ENCODE measurements at places on chromosomes 7 and 10. TPM values are rescaled to one million over a fixed set of nuclear protein-coding genes. Genes with fewer than 3 reads are reported as not detected.

- H3K27ac ChIP-seq: no peak overlapping the region
- no peaks in the 10 kb centered on the region for H3K36me3 ChIP-seq
- H3K4me3 ChIP-seq: no peak overlapping the region
- DNase-seq: no peak
These were observed 303.5 kb upstream of the MGMT start for GRCh38 chr10:129163531-129163930.

DNA sequence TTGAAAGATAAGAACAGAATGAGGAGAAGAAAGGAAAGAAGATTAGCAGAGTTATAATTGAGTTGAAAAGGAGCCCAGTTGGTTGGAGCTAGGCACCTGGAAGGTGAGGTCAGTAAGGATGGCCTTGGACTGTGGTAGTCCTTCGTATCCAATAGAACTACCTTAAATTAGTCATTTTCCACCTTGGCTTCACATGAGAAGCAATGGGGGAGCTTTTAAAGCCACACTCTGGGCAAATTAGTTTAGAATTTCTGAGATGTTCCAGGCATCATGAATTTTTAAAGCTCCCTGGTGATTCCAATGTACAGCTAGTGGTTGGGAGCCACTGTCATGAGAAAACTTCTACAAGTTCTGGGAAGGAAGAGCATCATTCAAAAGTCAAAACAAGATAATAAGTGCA is 27.3 kb upstream of the CYP3A5 start:
- no peaks in the 10 kb centered on the region for H3K4me1 ChIP-seq
- H3K4me3 ChIP-seq: no peak overlapping the region
- H3K36me3 ChIP-seq: no peaks in the 10 kb centered on the region
- no peak overlapping the region for H3K27ac ChIP-seq
- DNase-seq: no peak

DNA sequence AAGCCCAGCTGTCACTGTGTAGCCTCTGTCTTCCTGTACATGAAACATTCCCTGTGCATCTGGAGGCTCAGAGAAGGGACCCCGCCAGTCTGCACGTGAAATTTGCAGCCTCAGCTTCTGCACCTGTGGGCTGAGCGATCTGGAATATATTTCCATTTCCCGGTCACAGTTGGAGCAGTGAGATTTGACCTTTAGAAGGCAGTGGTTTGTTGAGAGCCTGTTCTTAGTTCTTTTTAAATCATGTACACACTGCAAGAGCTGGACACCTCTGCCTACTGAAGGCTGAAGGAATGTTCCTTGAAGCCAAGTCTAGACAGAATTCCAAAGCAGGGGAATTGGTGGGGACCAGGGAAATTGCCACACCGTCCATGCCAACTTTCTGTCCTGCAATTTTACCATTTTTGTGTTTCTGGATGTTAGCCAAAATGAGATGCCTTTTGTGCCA is 706.6 kb downstream of the INHBA start:
- no peaks in the 10 kb centered on the region for H3K4me1 ChIP-seq
- no peak overlapping the region for H3K4me3 ChIP-seq

GRCh38 chr10:64041989-64042490 is 520.8 kb downstream of the REEP3 start:
- peaks cover 4% of the 10 kb centered on the region for H3K4me1 ChIP-seq
- H3K27me3 ChIP-seq: no peaks in the 10 kb centered on the region
- no peak for DNase-seq
- no peak overlapping the region for H3K27ac ChIP-seq

DNA sequence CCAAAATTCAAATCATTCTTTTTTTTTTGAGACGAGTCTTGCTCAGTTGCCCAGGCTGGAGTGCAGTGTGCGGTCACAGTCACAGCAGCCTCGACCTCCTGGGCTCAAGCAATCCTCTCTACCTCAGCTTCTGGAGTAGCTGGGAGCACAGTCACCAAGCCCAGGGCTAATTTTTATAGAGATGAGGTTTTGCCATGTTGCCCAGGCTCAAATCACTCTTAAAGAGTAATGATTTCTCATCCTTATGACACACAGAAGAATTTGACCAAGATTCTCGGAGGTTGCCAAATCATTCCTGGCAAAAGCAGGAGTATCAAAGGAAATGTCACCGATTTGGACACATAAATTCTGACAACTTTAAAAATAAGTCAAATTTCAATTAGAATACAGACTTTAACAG is 39.1 kb downstream of the SIRT1 start:
- H3K4me3 ChIP-seq: no peak overlapping the region
- peaks cover 7% of the 10 kb centered on the region for H3K36me3 ChIP-seq
- no peaks in the 10 kb centered on the region for H3K4me1 ChIP-seq
- DNase-seq: no peak

GRCh38 chr10:109926061-109926745 is 2.9 kb upstream of the XPNPEP1 start:
- H3K36me3 ChIP-seq: no peaks in the 10 kb centered on the region
- H3K27ac ChIP-seq: no peak overlapping the region
- no peak for DNase-seq
- H3K4me3 ChIP-seq: no peak overlapping the region

GRCh38 chr7:37719077-37719476 is 35.5 kb downstream of the GPR141 start:
- no peak overlapping the region for H3K27ac ChIP-seq
- no peak overlapping the region for H3K4me3 ChIP-seq
- H3K36me3 ChIP-seq: no peaks in the 10 kb centered on the region
- H3K27me3 ChIP-seq: no peaks in the 10 kb centered on the region

CAMK2G gene
- 44.6 TPM for total RNA-seq

CALU gene
- 18.6 TPM for total RNA-seq

PRR15 gene
- not detected for total RNA-seq

CELF2 gene
- total RNA-seq: 176 TPM

MOGAT3 gene
- not detected for total RNA-seq

All from naive thymus-derived CD4-positive, alpha-beta T cell (primary cell).